HCEC 1CT (cell line): ENCODE measurements at places on chromosomes 5 and 9.

DNA sequence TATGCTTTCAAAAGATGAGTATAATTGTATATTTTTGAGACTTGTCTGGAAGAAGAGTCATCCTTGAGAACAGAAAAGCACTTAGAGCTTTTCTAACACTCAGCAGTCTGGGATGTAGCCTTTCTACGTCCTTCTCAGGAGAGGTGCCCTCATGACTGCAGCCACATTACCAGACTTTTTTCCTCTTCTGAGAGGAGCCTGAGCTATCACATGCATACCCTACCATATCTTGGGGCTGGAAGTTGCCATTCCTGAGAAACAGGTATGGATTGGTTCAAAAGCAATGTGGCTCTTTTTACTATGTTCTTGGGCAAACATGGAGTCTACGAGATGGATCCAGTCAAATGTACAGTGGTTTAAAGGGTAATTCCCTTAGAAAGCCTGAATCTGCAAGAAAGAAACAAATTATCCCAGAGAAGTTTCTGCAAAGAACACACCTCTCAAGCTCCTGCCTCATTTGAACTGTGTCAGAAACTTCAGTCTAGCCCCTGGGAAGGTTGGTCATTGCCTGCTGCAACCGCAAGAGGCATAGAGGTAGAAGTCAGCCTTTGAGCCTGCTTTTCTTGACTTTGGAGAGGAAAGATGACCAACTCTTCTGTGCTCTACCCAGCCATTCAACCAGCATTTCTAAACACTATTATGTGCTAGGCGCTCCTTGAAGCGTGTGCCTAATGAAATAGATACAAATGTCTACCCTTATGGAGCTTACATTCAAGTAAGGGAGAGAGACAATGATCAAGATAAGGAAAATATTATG is 401.9 kb upstream of the ACTBL2 start:
- no peak for DNase-seq

DNA sequence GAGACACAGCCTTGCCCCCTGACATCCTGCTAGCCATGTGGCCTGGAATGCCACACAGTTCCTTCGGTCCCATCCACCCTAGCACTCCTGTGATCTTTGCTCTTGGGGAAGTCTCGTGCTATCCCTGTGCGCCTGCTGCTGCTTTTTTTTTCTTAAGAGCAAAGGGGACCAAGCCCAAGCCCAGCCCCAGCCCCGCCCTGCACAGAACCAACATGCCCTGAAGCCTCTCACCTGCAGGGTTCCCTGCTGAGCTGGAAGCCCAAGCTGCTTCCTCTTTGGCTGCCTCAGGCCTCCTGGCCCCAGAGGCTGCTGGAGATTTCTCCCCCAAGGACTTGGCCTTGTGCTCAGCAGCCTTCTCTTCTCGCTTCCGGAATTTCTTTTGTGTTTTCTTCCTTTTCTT is 1.8 kb downstream of the SURF6 start:
- DNase-seq, result no peak

- DNase-seq, result peak; percentile 74
Observed at GRCh38 chr5:107092695-107093094, 578.0 kb downstream of the EFNA5 start.

DNA sequence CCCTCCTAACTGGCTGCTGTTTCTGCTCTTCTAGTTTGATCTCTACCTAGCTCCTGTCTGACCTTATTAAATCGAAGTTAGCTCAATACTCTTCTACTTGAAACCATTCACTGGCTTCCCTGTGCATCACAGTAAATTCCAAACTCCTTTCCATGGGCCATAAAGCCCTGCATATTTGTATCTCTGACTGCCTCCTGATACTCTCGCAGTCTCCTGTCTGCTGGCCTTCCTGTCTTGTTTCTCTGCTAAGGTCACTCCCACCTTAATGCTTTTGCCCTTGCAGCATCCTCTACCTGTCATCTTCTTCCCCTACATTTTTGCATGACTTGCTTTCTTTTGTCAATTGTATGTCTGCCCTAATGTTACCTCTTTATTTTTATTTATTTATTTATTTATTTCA is 44.8 kb downstream of the SNCAIP start:
- no peak for DNase-seq

DNA sequence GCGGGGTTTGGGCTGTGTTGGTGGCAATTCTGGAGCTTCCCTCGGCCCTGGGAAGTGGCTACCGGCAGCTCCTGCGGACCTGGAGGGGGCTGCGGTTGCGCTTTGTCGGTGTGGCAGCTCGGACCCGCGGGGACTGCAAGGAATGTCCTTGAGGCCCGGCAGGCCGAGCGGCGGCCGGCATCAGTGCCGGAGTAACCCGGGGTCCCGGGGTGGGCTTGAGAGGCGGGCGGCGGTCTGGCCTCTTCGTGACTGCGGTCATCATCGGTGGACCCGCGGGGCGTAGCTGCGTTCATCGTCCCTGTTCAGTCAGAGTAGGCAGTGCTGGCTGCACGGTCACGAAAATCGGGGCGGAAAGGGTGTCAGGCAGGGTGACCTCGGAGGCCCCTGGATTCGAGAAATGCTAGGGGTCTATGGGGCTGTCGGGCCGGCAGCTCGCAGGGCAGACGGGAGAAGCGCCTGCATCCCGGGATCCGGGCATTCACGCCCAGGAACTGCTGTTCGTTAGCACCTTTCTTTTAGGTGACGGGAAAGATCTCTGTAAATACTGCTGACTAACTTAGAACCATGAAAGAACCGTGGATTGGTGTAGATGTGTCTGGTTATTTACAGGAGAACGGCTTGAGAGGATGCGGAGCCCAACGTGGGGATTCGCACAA is 474 bp downstream of the HMGCR start:
- DNase-seq, result no peak

- peak; percentile 34 for DNase-seq
Observed at GRCh38 chr5:72179816-72180440, 72.7 kb downstream of the MAP1B start.

DNA sequence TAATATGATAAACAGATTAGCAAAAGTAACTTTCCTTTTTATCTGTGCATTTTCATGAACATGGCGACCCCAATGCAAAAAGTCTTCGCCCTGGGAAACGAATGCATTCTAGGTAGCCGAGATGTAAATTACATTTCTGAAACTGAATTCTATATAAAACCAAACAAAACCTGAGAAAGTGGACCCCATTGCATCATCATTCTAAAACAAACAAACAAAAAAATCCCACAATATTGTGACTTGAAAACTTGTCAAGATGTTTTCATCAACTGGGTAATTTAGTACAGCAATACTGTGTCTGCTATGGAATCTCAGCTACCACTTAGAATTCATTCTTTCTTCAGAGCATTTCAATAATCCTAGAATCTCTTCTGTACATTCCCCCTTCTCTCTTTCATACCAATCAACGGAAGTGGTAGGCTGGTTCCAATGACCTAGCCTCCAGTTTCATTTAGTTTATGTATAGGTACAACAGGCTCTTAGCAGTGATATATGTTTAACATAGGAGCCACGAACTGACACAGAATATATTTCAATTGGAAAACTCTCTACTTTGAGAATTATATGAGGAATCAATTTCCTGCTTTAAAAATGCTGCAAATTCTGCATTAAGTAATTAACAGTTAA is 85.6 kb downstream of the FBXW11 start:
- DNase-seq, result no peak

DNA sequence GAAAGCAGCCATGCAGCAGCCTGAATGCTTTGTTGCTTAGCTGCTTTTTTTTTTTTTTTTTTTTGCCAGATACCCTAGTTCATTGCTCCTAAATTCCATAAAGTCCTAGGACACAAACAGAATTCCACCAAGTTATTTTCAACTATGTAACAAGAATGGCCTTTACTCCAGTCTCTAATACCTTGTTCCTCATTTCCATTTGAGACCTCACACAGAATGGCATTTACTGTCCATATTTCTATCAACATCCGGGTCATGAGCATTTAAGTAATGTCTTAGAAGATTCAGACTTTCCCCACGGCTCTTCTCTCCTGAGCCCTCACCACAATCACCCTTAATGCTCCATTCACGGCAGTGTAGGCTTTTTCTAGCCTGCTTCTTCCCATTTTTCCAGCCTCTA is 31.7 kb upstream of the FBXW11 start:
- no peak for DNase-seq

GRCh38 chr9:35928591-35929452 is 19.5 kb downstream of the SPAAR start:
- peak; percentile 24 for DNase-seq

- DNase-seq, result no peak
Observed at GRCh38 chr9:86186696-86187095, 72.8 kb downstream of the C9orf153 start.

GRCh38 chr9:111108946-111109345 is 70.7 kb upstream of the LPAR1 start:
- DNase-seq, result peak; percentile 83

DNA sequence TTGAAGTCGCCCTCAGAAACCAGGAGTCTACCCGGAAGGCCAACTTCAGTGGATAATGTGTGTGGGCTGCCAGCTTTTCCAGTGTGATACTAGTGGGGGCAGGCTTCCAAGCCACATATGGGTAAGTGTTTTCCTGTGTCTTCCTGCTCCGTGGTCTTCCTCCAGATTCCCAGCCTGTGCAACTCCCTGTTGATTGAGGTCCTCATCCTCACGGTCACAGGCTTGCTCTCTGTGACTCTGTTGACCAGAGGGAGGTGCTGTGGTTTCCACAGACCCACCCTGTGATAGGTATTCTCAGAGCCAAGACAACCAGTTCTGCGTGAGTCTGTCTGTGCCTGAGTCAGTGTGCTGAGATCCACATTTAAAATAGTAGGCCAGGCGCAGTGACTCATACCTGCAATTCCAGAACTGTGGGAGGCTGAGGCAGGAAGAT is 388.0 kb upstream of the IRX2 start:
- DNase-seq, result no peak

DNA sequence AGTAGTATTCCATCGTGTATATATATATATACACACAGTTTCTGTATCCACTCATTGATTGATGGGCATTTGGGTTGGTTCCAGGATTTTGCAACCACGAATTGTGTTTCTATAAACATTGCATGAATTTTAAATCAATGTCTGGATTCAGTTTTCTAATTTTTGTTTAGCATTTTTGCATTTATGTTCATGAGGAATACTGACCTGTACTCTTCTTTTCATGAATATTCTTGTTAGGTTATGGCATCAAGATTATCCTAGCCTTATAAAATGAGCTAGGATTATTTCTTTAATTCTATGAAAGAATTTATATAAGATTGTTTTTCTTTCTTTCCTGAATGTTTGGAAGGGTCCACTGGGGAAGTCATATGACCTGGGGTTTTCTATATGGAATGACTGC is 35.3 kb upstream of the TMEM215 start:
- no peak for DNase-seq

DNA sequence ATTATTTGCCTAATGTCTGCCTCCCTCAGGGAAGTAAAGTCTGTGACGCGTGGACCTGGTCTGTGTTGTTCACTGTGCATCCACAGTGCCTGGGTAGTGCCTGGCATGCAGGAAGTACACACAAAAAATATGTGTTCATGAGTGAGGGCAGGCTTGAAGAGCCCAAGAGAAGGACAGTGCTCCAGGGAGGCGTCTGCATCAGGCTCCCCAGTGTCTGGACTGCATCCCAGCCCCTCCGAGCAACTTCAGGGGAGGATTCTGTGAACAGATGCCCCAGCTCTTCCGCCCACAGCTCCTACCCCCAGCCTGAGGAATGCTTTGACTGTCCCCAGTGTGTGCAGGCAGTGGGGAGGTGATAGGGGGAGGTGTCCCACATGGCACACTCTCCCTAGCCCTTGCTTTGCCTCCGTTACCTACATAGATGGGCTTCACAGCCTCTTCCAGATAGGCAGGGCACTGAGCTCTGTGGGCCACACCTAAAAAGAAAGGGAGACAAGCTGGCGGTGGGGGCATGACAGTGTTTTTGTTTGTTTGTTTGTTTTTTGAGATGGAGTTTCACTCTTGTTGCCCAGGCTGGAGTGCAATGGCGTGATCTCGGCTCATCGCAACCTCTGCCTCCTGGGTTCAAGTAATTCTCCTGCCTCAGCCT is 25.4 kb downstream of the IRF1 start:
- no peak for DNase-seq

DNA sequence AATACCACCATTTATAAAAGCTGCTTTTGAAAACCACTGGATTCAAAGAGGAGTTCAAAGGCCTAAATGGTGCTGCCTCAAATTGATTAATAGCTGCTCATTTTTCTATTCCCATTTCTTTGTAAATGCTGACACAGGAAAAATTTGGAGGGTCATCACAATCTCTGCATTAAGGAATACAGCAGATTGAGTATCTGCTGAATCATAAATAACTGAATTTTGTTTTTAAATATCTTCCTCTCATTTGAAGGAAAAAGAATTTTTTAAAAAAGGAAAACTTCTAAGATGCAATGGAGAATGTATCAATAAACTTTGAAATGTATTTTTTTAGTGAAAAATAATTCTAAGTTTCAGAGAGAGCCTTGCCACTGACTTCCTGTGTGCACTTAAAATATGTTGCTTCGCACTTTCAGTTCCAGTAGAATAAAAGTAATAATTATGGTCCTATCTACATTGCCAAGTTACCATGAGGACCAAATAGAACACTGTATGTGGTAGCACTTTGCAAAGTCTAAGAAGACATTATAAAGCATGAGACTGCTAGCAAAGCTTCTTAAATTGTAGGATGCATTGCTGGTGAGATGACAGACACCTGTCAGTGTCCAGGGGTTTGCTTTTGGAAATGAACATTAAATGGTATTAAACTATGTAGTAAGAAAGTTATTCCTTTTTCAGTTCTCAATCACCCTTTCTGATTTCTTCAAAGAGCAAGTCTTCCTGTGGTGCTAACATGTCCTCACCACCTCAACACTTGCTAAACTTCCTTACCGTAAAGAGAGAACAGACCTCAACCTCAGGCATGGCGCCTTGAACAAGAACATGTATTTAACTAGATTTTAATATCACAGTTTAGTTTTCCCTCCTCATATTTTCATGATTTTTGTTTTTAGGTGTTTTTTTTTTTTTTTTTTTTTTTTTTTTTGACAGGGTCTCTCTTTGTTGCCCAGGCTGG is 555.1 kb downstream of the EBF1 start:
- DNase-seq, result no peak

GRCh38 chr5:14630671-14631070 is 33.8 kb upstream of the OTULIN start:
- DNase-seq, result no peak

DNA sequence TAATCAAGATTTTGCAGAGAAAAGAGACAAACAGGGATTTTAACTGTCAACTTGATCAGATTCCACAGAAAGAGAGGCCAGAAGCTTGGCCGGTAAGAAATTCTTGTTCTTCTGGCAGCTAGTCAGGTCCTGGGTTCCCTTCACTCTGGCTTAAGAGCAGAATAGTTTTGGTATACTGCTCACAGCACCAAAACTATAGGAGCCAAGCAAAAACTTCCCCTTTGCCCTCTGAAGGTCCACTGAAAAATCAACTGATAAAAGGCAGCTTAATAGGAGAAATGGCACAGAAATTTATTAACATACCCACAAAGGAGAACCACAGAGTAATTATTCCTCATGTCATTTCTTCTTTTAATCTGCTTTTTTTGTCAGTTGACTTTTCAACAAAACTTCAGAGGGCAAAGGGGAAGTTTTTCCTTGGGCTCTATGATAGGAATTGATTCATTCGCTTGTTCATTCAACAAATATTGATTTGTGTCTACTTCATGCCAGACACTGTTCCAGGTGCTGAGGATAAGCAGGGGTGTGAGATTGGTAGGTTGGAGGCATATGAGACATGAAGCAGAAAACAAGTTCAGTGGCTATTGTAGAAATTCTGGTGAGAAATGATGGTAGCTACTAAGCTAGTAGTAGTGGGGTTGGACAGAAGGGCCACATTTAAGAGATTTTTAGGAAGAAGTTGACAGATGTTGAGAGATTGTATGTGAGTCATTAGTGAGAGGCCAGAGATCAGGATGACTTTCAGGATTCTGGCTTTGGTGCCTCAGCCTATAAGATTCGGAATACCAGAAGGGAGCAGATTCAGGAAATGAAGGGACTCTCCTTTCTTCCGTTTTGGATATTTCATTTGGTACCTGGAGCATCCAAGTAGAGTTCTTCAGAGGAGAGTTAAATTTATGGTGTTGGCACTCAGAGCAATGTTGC is 20.6 kb upstream of the NNT start:
- DNase-seq, result peak; percentile 30
